T-cell (primary cell): ENCODE measurements at places on chromosomes 16 and 17.
A peak's percentile ranks its signal among the peaks of the same experiment; 100 is the strongest.

DNA sequence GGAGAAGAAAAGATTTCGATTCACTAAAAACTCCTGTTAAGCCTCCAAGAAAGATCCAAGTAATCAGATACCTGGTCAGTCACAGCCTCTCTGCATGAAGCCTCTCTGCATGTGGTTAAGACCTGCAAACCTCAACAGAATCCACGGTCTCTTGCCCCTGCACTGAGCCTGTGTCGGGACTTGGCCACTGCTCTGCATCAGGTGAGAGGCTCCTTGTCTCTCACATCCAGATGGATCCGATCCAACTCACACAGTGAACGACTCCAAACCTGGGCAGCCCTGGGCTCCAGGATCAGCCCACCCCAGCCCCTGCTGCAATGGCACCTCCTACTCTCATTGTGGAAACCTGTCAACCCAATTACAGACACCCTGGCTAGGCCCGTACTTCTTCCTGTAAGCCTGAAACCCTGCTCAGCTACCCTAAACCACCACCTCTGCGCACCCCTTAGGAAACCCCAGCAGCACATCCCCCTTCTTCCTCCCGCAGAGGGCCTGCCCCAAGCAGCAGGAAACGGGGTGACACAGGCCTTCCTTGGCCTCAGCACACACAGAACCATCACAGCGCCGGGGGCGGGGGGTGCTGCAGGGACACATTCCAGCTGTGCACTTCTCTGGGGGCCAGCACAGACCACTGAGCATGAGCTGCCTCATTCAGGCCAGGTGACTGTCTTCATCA is 129.5 kb downstream of the ANKRD11 start:
- DNase-seq: peak; percentile 74

DNA sequence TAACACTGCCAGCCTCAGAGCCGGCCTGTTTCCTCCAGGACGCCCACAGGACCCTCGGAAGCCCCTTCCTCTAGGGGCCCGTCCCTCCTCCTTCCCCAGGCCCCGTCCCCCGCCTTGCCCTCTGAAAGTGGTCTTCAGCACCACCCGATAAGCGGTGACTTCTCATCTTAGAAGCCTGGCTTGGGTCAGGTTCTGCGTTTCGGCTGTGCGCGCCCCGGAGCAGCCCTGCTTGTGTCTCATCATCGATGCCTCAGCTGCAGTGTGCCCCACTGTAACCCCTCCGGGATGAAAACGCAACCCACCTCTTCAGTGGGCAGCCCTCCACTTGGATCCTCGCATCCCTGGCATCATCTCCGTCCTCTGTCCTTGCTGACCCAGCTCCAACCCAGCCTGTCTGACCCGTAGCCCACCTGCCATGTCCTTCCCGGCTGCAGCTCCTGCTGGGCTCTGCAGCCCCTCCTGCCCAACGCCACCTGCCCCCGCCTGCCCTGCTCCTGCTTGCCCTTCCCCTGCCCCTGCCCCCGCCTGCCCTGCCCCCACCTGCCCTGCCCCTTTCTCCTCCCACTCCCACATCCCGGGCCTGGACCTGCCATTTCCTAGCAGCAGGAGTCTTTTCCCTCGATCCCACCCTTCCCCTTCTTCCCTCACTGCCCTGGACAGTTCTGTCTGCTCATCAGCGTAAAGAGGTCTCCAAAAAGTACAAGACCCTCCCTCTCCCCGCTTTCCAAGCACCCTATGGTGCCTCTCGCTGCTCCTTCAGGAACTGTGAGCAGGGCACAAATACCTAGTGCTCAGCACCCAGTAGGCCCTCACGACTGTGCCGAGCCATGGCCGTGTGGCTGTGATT is 112.5 kb upstream of the CHMP6 start:
- DNase-seq: no peak

DNA sequence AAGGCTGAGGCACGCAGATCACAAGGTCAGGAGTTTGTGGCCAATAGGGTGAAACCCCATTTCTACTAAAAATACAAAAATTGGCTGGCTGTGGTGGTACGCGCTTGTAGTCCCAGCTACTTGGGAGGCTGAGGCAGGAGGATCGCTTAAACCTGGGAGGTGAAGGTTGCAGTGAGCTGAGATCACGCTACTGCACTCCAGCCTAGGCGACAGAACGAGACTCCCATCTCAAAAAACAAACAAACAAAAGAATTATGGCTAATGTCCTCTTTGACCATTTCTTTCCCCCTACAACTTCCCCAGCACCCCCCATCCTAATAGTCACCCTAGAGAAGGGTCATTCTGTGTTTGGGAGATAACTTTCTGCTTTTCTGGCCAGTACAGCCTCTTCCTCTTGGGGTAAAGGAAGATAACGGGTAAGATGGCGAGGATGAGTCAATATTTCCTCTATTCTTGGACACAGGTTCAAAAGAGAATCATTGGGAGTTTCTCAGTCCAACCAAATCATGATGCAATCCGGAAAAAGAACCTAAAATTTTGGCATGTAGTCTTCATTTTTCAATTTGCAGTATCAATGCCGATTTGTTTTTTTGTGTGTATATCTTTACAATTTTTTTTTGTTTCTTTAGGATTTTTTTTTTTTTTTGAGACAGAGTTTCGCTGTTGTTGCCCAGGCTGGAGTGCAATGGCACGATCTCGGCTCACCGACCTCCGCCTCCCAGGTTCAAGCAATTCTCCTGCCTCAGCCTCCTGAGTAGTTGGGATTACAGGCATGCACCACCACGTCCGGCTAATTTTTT is 107.6 kb upstream of the MED13 start:
- DNase-seq: no peak

GRCh38 chr16:53369921-53370320 is 64.3 kb upstream of the RBL2 start:
- DNase-seq: no peak

GRCh38 chr16:15972046-15972868 is 22.8 kb downstream of the ABCC1 start:
- DNase-seq: no peak

DNA sequence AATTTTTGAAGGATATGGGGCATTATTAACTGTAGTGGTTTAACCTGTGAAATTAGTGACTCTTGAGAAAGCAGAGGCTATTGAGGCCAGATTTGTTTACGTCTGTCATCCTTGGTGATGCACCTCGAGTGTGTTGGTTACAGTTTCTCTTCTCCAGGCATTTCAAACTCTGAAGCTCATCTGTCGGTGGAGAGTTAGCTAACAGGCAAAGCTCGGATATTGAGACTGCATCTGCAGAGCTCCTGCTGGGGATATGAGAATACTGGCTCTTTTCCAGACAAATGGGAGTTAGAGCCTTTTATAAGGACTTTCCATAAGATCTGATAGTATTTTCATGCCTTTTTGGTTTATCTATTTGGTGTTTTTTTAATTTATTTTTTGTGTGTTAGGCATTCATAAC is 6.7 kb downstream of the CLEC16A start:
- DNase-seq: no peak

DNA sequence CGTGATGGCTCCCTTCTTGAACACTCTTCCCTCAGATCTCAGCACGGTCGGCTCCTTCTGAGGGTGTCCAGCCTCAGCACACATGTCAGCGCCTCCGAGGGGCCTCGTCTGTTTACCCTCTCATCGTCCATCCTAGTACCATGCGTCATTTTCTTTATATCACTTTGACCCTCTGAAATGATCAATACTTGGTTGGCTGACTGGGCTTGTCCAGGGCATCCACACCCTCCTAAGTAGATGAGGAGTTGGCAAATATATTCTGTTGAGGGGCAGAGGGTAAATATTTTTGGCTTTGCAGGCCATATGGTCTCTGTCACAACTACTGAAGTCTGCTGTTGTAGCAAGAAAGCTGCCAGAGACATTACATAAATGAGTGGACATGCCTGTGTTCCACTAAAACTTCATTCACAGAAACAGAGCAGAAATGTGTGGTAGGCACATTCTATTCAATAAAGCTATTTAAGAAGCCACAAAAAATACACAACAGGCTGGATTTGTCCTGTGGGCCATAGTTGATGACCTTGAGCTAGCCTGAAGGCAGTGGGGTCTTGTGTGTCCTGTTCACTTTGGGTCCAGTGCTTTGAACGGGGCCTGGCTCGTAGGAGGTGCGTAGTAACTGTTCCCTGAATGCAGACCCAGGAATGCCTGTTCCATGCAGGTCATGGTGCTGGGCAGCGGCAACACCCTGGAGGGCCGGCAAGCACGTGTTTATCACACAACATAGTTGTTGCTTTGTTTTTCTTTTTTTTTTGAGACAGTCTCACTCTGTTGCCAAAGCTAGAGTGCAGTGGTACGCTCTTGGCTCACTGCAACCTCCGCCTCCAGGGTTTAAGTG is 185.8 kb downstream of the SNX29 start:
- DNase-seq: no peak

DNA sequence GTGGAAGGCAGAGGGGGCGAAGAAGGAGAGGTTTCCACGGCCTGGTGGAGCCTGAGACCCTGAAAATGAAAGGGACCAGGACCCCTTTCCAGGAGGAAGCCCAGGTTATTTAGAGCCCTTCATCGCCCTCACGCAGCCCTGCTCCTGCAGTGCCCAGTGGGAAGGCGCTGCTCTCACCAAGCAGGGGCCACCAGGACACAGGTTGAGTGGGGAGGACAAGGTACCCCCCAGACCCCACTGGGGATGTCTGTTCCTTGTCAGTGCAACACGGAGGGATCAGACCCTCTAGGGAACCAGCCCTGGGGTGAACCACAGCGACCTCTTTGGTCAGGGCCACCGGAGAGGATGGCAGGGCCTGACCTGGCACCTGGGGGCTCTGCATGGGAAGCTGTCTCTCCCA is 163.9 kb downstream of the C16orf95 start:
- no peak for DNase-seq

- DNase-seq: no peak
Observed at GRCh38 chr16:12637002-12637401, 166.7 kb downstream of the CPPED1 start.

GRCh38 chr16:4266372-4266771 is 6.5 kb downstream of the TFAP4 start:
- DNase-seq: no peak

GRCh38 chr17:37106049-37106448 is 157.3 kb downstream of the AATF start:
- DNase-seq: no peak

GRCh38 chr16:30458561-30459394 is 13.1 kb upstream of the SEPHS2 start:
- DNase-seq: peak; percentile 73

GRCh38 chr17:32341141-32341856 is 674 bp downstream of the C17orf75 start:
- DNase-seq: peak; percentile 52

DNA sequence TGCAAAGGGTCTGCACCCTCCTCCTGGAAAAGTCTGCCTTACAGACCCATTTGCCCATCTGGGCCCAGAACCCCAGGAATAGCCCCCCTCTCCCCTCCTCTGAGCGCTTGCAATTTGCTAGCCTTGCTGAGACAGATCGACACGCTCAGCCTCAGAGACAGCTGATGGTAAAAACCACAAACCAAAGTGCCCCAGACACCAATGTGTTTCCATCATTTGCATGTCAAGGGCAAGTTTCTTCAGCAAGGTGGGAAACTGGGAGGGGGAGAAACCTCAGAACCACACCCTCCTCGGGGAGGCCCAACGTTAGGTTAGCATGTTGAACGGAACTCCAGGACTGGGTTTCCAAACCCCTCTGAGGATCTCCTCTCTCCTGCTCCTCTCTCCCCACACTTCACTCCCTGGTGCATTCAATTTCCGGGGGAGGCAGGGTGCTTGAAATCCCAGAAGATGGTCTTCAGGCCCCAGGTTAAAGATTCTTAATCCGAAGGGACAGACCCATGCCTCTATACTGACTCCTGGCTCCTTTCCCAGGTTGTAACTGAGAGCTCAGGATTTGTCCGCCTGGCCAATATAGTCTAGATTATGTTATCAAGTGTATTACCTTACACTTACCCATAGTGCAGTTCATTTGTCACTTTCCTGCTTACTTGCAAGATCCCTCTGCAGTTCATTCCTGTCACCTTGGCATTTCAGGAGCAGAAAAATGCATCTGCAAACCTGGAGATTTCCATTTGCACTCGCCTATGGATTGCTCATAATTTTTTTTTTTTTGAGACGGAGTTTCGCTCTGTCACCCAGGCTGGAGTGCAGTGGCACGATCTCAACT is 1.3 kb upstream of the CUEDC1 start:
- DNase-seq: peak; percentile 48

DNA sequence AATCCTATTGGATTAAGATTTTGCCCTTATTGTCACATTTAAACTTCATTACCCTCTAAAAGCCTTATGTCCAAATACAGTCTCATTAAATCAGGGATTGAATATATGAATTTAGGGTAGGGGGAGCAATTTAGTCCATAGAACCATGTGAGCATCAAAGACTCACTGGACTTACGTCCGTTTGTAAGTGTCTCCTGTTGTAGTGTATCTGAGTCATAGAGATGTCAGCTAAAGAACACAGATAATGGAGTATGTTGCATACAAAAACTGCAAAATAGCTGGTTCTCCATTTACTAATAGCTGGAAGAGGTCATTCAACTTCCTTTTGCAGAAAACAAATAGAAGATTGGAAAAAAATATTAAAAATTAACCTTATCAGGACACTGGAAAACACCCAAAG is 599.1 kb upstream of the SOX9 start:
- no peak for DNase-seq

GRCh38 chr17:20236578-20237227 is 227.5 kb downstream of the SPECC1 start:
- DNase-seq: no peak

DNA sequence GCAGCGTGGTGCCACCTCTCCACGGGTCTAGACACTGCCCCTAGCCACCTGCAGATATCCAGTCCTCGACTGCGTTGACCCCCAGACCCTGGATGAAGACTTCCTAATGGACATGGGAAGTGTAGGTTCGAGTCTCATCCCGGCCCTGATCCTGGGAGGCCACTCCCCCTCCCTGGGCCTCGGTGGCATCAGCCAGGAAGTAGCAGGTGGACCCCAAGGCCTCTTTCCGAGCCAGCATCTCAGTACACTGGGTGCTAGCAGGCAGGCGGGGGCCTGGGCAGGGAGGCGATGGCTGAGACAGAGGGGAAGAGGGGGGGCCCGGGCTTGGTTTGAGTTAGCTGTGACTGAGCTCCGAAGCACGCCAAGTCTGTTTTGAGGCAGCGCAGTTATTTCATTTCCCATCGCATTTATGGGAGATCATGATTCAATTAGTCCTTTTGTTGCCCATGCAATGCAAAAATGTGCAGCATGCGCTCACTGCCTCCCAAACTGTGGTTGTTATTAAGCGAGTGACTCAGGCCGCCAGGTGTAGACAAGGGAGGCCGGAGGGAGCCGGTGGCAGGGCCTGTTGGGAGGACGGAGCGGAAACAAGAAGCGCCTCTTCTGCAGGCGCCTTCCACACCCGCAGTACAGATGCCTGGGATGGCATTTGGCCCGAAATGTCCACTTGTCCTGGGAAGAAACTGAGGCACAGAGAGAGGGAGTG is 25.3 kb upstream of the ZNF469 start:
- DNase-seq: no peak
